ENCODE measurements at places on chromosomes 6 and 20.
A peak's percentile ranks its signal among the peaks of the same experiment; 100 is the strongest.

- DNase-seq = no peak
These were observed 80.1 kb downstream of the RIPOR3 start for GRCh38 chr20:50611128-50611810.

DNA sequence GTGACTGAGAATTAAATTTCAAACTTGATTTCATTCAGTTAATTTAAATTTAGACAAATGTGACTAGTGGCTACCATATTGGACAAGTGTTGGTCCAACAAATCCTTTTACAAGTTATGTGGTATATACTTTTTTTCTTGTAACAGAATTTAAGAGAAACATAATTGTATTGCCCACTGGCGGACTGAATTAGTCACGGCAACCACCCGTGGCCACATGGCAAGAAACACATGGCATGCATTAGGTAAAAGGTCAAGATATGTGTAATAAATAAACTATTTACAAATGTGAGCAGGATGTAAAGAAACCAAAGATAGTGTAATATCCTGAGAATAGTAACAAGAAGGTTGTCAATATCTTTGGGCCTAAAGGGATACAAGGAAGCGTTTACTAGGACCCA lies 91.2 kb downstream of the LCA5 start:
- no peak for DNase-seq

DNA sequence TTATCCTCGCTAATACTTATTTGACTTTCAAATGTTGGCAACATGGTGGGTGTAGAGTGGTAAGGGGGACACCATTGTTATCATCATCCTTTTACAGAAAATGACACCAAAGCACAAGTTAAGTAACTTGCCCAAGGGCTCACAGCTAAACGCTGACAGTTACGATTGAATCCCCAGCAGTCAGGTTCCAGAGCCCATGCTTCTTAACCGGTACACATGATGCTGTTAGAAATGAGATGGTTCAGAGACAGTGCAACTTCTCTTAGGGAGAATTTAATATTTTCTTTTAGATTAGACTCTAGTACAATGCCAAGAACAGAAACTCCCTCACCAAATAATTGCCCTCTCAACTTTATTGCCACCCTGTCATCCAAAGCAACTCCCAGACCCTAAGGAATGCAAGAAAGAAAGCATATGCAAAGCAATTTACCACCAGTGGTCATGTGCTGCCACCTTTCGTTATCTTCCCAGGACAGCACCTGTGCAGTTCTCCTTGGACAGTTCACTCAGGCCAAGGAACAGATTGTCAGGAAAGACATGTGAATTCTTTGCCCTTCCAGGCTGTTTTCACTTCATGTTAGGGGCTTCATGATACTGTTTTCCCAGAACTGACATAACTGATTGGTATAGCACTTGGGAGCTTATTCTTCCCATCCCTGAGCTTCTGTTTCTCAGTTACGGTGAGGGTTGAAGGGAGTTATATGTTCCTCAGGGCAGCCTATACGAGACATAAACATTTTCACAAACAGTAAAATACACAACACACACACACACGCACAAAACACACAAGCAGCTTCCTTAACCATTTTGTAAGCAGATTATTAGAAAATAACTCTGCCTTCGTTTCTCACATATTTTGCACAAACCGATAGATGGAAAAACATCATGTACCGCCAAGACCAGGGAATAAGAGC lies 5.1 kb downstream of the HLA-DMA start:
- peak; percentile 54 for DNase-seq

DNA sequence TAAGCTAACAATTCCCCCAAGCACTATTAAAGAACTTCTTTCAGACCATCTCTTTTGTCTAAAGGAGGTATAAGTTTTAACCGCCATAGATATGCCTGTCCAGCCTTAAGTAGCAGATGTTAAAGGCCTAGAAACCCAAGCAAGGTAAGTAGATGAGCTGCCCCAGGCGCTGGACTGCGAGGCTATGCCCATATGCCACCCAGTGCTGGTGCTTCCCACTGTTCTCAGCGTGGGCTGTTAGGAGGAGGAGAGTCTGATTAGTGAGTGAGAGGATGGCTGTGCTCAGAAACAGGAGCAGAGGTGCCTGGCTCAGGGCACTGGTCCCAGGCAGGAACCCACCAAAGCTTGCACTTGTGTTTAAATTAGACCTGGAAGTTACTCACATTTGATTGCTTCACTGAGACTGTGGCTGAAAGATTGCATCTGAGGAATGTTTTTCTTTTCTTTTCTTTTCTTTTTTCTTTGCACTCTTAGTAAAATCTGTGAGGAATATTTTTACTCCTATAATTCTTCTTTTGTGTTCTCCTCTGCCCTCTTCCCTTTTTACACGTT lies 32.2 kb downstream of the PRPH2 start:
- no peak for DNase-seq

GRCh38 chr20:42506397-42506796 lies 683.3 kb downstream of the PTPRT start:
- no peak for DNase-seq

DNA sequence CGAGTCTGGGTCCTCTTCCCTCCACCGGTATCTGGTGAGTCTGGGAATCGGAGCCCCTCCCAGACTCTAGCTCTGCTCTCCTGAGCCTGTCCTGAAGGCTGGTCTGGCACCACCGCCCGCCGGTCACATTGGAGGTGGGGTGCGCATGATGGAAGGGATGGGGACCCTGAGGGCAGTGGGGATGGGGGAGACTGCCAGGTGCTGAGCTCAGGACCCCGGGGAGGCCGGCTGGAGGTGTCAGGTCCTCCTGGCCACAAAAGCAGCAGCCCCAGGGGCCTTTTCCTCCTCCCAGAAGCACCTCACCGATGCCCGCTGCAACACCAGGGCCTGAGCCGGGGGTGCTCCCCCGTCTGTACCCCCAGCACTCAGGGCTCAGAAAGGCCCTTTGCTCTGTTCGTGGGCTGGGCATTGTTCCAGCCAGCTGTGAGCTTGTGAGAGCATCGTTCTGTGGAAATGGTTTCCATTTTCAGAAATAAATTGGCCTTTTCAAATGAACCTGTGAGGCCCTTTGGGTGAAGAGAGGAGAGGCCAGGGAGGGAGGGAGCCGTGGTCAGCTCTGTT lies 2.5 kb upstream of the NPBWR2 start:
- DNase-seq = no peak

- DNase-seq = no peak
These were observed 35.9 kb downstream of the LAMA2 start for GRCh38 chr6:128918886-128919285.

GRCh38 chr6:150177952-150178520 lies 35.2 kb downstream of the PPP1R14C start:
- DNase-seq = peak; percentile 90

GRCh38 chr6:13256266-13257001 lies 71.9 kb downstream of the TBC1D7 start:
- DNase-seq = no peak

GRCh38 chr6:21332077-21332476 lies 261.5 kb upstream of the SOX4 start:
- DNase-seq = no peak

GRCh38 chr6:34043359-34043758 lies 102.5 kb downstream of the GRM4 start:
- peak; percentile 61 for DNase-seq

- no peak for DNase-seq
These were observed 7.5 kb downstream of the SNX5 start for GRCh38 chr20:17960927-17961586.

DNA sequence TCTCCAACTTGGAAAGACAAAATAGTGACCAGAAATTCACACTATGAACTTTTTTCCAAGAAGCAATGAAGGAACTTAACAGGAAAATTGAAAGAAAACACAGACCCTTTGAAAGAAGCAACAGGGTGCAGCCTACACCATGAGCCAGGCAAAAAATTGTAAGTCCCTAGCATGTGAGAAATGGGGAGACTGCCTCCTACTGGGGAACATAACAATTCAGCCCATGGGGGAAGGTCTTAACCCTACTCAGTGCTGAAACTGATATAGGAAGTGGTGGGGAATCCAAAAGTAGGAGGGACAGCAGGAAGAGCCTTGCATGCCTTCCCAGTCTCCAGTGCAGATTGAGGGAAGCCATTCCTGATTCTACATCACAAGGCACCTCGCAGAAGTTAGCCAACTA lies 235.1 kb upstream of the UFL1 start:
- no peak for DNase-seq

- DNase-seq = no peak
These were observed 122.6 kb upstream of the RPS6KA2 start for GRCh38 chr6:166749666-166750065.

- no peak for DNase-seq
These were observed 41.7 kb downstream of the VEGFA start for GRCh38 chr6:43811733-43812099.

DNA sequence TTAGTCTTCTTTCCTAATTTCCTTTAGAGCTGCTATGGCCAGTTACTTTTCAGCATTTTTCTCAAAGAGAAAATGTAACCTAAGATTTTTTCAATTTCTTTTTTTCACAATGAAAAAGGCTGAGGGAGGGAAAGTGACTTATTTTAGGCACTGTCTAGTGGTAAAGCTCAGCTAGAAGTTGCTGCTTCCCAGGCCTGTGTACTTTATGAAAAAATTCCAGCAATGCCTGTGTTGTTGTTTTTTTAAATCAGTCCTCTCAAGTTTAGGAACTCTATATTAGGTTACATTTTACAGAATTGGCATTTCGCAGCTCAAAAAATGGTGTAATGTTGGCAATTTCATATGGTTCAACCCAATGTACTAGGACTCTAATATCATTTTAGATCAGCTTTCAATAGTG lies 269.6 kb downstream of the ARID1B start:
- DNase-seq = no peak

- DNase-seq = no peak
These were observed 52.7 kb downstream of the BANF2 start for GRCh38 chr20:17752459-17752858.

DNA sequence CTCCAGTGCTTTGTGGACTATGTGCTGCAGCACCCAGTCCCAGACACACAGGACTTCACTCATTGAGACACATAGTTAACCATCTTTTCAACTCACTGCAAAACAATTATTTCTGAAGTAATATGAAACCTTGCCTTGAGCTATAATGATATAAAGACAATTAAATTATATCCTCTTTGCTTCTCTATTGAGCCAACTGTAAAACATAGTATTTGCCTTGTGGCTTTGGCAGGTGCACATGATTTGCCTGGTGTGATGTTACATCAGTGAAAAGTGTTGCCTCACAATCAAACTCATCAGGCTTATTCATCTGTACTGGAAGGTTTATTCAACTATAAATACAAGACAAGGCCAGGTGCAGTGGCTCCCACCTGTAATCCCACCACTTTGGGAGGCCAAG lies 80.6 kb downstream of the NCOA7 start:
- DNase-seq = no peak

DNA sequence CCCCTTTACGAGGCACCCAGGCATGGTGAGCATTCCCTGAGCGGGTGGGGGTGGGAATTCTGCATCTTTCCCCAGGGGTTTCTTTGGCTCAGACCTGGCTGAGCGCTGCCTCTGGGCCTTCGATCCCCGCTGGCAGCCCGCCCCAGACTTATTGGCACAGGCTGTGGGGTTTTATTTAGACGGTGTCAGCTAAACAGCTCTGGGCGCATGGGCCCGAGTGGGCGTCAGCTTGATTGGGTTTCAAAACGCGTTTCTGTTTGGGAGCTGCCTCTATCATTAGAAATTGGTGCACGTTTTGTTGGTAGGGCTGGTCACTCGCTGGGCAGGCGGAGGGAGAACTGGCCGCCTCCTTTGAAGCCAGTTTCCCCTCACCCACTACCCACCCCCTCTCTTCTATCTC lies 21.0 kb downstream of the PMEPA1 start:
- DNase-seq = no peak

DNA sequence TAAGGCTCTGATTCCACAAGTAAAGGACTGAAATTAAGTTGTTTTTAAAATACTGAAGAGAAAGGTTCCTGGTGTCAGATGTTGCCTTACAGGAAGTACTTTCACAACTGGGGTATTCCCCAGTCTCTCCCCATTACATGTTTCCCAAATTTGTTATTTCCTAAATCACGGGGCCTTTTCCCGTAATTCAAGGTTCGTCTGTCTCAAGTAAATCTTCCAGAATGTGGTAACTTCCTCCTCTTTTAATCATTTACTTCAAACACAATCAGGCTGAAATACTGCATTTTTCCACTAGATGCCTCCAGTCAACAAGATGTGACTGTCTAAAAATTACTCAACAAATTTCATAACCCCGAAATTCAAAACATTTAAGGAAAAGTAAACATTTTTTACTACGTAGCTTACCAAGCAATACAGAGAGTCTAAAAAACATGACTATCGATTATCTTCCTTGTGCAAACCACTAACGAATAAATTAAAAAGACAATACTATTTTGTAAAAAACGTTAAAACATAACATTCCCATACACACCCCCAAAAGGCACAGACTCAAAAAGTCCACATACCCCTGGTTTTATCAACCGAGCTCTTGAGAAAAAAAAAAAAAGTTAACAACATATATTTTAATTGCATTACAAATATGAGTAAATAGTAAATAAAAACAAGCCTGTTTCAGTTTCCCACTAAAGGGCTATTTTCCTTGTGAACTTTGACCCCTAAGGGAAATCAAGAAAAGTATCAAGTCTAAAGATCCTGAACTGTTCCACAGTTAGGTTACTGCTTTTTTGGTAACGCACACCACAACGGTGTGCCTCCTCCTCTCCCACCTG lies 1.7 kb downstream of the SOD2 start:
- peak; percentile 91 for DNase-seq

- peak; percentile 84 for DNase-seq
These were observed 175.9 kb downstream of the SOX4 start for GRCh38 chr6:21769405-21769861.

- no peak for DNase-seq
These were observed 318.5 kb upstream of the JARID2 start for GRCh38 chr6:14927398-14927797.

GRCh38 chr6:143901885-143902750 lies 37.8 kb downstream of the ZC2HC1B start:
- no peak for DNase-seq

DNA sequence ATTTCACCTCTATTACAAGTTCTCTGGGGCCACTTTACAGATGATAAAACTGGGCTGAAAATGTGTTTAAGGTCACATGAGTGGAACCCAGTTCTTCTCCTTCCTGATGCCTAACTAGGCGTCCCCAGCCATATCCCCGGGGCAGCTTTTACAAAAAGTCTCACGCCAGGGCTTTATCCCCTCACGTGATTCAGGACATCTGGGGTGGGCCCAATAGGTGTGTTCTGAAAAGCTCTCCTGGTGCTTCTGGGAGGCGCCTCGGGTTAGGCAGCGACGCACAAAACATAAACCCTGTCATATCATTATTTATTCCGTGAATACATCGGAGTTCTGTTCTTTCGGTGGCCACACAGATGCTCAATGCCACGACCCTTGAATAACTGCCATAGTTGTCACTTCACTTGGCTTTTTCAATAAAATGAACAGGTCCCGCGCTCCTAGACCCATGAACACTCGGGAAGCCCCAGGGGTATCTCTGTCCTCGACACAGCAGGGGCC lies 32.1 kb downstream of the SF3B5 start:
- DNase-seq = no peak
